ENCODE measurements at places on chromosomes 11 and 22.

- no peak for DNase-seq
- peaks cover 6% of the 10 kb centered on the region for H3K27me3 ChIP-seq
- H3K36me3 ChIP-seq = no peaks in the 10 kb centered on the region
- H3K4me3 ChIP-seq = no peak overlapping the region
- no peaks in the 10 kb centered on the region for H3K4me1 ChIP-seq
- no peak overlapping the region for H3K27ac ChIP-seq
These were observed 527.8 kb downstream of the BRD1 start for GRCh38 chr22:49299821-49300231.

GRCh38 chr11:114291842-114292680, 4.1 kb upstream of the NNMT start:
- H3K27me3 ChIP-seq = peaks cover 3% of the 10 kb centered on the region
- H3K36me3 ChIP-seq = no peaks in the 10 kb centered on the region
- no peak overlapping the region for H3K27ac ChIP-seq
- no peak for DNase-seq
- H3K4me3 ChIP-seq = no peak overlapping the region

- H3K4me1 ChIP-seq = peaks cover under 1% of the 10 kb centered on the region
- no peak overlapping the region for H3K27ac ChIP-seq
- H3K27me3 ChIP-seq = no peaks in the 10 kb centered on the region
- H3K36me3 ChIP-seq = no peaks in the 10 kb centered on the region
- DNase-seq = no peak
These were observed 80.4 kb upstream of the KCNQ1OT1 start for GRCh38 chr11:2779981-2780849.

- peaks cover 43% of the 10 kb centered on the region for H3K36me3 ChIP-seq
- no peaks in the 10 kb centered on the region for H3K27me3 ChIP-seq
- no peak for DNase-seq
- no peak overlapping the region for H3K27ac ChIP-seq
- H3K4me3 ChIP-seq = no peak overlapping the region
These were observed 86.1 kb upstream of the HORMAD2 start for GRCh38 chr22:29994027-29994715.

GRCh38 chr11:1770528-1770927, 6.8 kb upstream of the CTSD start:
- H3K27ac ChIP-seq = no peak overlapping the region
- H3K4me1 ChIP-seq = peaks cover 23% of the 10 kb centered on the region
- no peak overlapping the region for H3K4me3 ChIP-seq
- H3K27me3 ChIP-seq = peaks cover 2% of the 10 kb centered on the region
- no peaks in the 10 kb centered on the region for H3K36me3 ChIP-seq

DNA sequence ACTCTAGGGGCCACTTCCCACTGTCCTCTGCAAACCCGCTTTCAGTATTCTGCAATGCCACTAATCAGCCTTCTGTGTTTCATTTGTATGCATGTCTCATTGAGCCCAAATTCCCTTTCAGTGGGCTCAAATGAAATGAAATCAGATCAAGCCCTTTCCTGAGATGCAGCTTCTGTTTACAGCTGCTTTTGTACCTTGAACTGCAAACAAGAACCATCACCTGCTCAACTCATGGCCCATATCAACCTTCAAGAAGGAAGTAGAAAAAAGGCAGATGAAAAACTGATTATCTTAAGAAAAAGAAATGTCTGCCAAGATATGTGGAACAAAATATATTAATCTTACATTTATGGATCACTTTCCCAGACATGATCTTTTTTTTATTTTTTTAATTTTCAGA, 141.1 kb upstream of the ARHGAP42 start:
- no peaks in the 10 kb centered on the region for H3K36me3 ChIP-seq
- no peak overlapping the region for H3K27ac ChIP-seq
- H3K27me3 ChIP-seq = no peaks in the 10 kb centered on the region
- no peak for DNase-seq

- H3K27ac ChIP-seq = no peak overlapping the region
- no peaks in the 10 kb centered on the region for H3K36me3 ChIP-seq
- no peaks in the 10 kb centered on the region for H3K4me1 ChIP-seq
- DNase-seq = no peak
- no peaks in the 10 kb centered on the region for H3K27me3 ChIP-seq
These were observed 1125.4 kb downstream of the DLG2 start for GRCh38 chr11:84501750-84502149.

DNA sequence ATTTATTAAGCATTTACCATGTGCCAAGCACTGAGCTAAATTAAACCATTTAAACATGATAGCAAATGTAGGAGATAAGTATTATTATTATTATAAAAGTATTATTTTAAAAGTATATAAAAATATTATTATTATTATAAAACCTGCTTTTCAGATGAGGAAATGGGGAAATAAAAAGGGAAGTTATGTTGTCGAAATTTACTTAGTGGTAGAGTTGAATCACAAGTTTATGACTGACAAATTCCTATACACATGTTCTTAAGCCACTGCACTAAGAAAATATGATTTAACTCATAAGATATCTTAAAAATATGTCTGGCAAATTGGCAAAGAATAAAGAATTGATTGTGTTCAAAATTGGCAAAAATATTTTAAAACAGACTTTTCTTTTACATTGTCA, 53.8 kb downstream of the CASP12 start:
- no peaks in the 10 kb centered on the region for H3K36me3 ChIP-seq
- no peak overlapping the region for H3K27ac ChIP-seq
- no peaks in the 10 kb centered on the region for H3K4me1 ChIP-seq
- no peak overlapping the region for H3K4me3 ChIP-seq

GRCh38 chr22:38843201-38843656, 599 bp downstream of the NPTXR start:
- H3K27me3 ChIP-seq = peaks cover 12% of the 10 kb centered on the region
- no peaks in the 10 kb centered on the region for H3K36me3 ChIP-seq

- no peaks in the 10 kb centered on the region for H3K36me3 ChIP-seq
- no peaks in the 10 kb centered on the region for H3K27me3 ChIP-seq
These were observed 39.9 kb upstream of the NAV2 start for GRCh38 chr11:19672586-19673206.

GRCh38 chr11:22465620-22466019, 127.4 kb downstream of the SLC17A6 start:
- no peaks in the 10 kb centered on the region for H3K27me3 ChIP-seq
- no peaks in the 10 kb centered on the region for H3K36me3 ChIP-seq
- H3K27ac ChIP-seq = no peak overlapping the region
- no peak overlapping the region for H3K4me3 ChIP-seq

- H3K27ac ChIP-seq = no peak overlapping the region
- H3K27me3 ChIP-seq = no peaks in the 10 kb centered on the region
- H3K4me3 ChIP-seq = peak overlapping the region; percentile 47
- peaks cover 44% of the 10 kb centered on the region for H3K4me1 ChIP-seq
- DNase-seq = peak; percentile 79
These were observed 3.5 kb downstream of the PHLDB1 start for GRCh38 chr11:118610773-118611432.

DNA sequence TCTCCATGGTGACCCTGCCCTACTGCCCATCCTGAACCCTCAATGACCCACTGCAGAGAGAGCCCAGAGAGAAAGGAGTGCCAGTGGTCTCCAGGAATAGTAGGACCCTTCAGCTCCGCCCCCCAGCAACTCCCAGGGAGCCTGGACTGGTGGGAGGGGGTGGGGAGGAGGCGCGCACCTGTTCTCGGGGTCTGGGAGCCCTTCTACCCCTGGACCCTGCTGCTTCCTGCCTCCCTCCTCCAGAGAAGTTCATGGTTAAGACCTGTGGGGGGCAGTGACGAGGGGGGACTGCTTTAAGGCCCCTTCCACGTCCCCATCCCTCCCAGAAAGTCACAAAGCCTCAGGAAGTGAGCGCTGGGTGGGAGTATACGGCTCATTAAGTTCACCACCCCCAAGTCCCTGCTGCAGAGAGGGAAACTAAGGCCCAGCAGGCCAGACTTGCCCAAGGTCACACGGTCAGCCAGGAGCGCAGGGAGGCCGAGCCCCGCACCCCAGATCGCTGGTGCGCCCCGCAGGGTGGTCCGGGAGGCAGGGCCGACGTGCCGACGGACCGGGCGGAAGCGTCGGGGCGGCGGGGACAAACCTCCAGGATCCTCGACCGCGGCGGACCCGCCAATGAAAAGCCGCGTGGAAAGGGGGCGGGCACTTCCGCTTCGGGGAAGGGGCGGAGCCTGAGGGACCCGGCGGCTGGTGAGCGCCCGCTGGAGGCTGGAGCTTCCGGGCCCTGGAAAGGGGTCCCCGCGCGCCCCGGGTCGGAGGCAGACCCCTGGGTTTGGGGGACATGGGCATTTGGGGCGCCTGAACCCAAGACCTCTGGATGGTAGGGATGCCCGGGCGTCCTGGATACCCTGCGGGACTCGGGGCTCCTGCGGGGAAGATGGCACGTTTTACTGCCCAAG, at the start of the genes NUDT22 and TRPT1:
Gene NUDT22 (plus strand): TSS at position 667 of the 899 bp plus-strand sequence. CDS start 379 bp downstream, outside the sequence.
Gene TRPT1 (minus strand): TSS at position 579 of the 899 bp plus-strand sequence. CDS start 326 bp downstream, at position 253.
- H3K4me3 ChIP-seq = peak within 1 kb of the TSS; percentile 99
- peak within 1 kb of the TSS; percentile 87 for H3K27ac ChIP-seq
- H3K36me3 ChIP-seq = peaks cover 24% of the 10 kb centered on the region
- DNase-seq = peak; percentile 92

DNA sequence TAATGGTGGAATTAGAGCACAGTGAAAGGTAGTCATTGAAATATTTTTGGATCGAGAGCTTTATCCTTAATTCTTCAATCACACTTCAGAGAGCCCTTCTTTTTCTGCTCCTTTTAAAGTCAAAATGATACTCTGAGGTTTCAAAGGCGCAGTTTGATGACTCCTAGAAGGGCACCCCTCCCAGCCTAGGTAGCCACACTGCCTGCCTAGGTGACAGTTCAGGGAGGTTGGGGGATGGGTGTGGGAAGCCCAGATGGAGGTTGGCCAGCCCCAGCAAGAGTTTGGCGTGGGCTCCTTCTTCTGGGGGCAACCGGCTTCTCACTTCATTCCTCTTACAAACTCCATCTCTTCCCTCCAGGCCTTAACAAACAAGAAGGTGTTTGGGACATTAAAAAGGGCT, 28.6 kb upstream of the PHF21A start:
- no peaks in the 10 kb centered on the region for H3K36me3 ChIP-seq
- no peak overlapping the region for H3K27ac ChIP-seq
- peaks cover 4% of the 10 kb centered on the region for H3K27me3 ChIP-seq
- H3K4me3 ChIP-seq = no peak overlapping the region

DNA sequence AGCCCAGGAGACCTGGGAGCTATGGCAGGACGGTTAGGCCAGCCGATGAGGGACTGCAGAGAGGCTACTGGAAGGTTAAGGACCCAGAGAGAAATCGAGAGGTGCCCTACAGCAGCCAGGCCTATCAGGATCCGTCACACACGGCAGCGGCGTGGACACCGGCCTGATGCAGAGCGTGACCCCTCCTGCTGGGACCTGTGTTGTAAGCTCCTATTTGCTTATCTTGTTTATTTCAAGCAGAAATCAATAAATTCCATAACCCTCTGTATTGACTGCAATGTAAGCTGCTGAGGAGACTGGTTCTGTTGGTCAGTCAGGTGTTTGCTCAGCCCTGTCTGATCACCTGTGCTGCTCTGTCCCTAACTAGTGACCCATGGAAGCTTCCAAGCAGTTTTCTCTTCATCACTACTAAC, 39.9 kb downstream of the PPP2R1B start:
- no peak for DNase-seq
- no peaks in the 10 kb centered on the region for H3K27me3 ChIP-seq
- no peaks in the 10 kb centered on the region for H3K4me1 ChIP-seq
- no peak overlapping the region for H3K4me3 ChIP-seq
- no peak overlapping the region for H3K27ac ChIP-seq

- peaks cover 20% of the 10 kb centered on the region for H3K4me1 ChIP-seq
- no peak for DNase-seq
- no peak overlapping the region for H3K4me3 ChIP-seq
- no peak overlapping the region for H3K27ac ChIP-seq
These were observed 2.1 kb downstream of the LRP5 start for GRCh38 chr11:68314203-68315170.

GRCh38 chr11:80383655-80384054, 942.8 kb upstream of the TENM4 start:
- no peaks in the 10 kb centered on the region for H3K4me1 ChIP-seq
- DNase-seq = no peak
- H3K27ac ChIP-seq = no peak overlapping the region
- H3K27me3 ChIP-seq = no peaks in the 10 kb centered on the region
